ENCODE measurements at places on chromosomes 16 and 17.

- peak; percentile 41 for DNase-seq
Measured at GRCh38 chr17:37225465-37225864, 150.3 kb upstream of the C17orf78 start.

GRCh38 chr17:44132275-44132821 lies 8.9 kb upstream of the HDAC5 start:
- no peak for DNase-seq

GRCh38 chr17:1975573-1975972 lies 49.6 kb downstream of the RTN4RL1 start:
- no peak for DNase-seq

GRCh38 chr17:66330646-66331037 lies 28.2 kb downstream of the PRKCA start:
- no peak for DNase-seq

Measured in H9 (cell line).